ENCODE measurements at places on chromosomes 1 and 21. TPM values are rescaled to one million over a fixed set of nuclear protein-coding genes. Genes with fewer than 3 reads are reported as not detected.

RIPPLY3 gene
- 0.78 TPM for total RNA-seq

PYCR2 gene
- total RNA-seq: 57.3 TPM

FAM131C gene
- 19.5 TPM for total RNA-seq

ITGB3BP gene
- total RNA-seq: 22.9 TPM

HORMAD1 gene
- 7.2 TPM for total RNA-seq

CHRNB2 gene
- total RNA-seq: 0.30 TPM

POGZ gene
- total RNA-seq: 21.2 TPM

GNPAT gene
- total RNA-seq: 38.1 TPM

ANXA9 gene
- 0.92 TPM for total RNA-seq

LMOD1 gene
- not detected for total RNA-seq

L1TD1 gene
- total RNA-seq: not detected

TAS1R3 gene
- 0.15 TPM for total RNA-seq

CLCC1 gene
- total RNA-seq: 16.0 TPM

KCND3 gene
- not detected for total RNA-seq

UBL4B gene
- total RNA-seq: not detected
